ENCODE measurements at places on chromosomes 5 and 9.
A peak's percentile ranks its signal among the peaks of the same experiment; 100 is the strongest.

GRCh38 chr5:33675958-33676464, 215.8 kb downstream of the ADAMTS12 start:
- DNase-seq, result no peak

- DNase-seq, result peak; percentile 9
Observed at GRCh38 chr9:14349146-14349446, 35.2 kb upstream of the NFIB start.

- no peak for DNase-seq
Observed at GRCh38 chr5:55852503-55852902, 1.3 kb downstream of the IL31RA start.

DNA sequence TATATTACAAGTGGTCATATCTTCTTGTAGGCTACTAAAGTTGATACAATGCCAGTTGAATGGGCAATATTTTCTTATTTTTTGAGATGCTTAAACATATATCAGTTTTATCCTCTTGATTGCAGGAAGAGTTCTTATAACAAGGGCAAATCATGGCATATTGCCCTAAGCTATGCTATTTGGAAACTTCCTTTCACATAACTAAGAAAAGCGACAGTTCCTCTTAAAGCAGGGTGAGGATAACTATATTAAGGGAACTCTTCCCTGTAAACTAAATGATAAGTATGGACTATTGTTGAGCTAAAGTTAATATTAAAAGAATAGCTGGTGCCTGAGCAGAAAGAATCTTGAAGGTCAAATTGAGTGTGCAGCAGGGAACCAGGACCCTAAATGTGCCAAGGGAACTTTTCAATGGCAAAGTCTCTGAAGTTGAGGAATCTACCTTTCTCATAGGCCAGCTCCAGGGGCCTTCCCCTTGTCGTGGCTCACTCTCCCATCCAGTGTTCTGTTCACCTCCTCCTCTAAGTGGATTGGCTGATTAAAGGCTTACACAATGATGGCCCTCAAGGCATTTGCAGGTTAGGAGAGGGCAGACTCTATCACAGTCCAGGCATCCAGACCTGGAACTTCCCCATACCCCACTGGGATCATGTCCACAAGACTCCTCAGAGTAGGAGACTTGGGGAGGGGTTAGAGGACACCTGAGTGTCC, 26.8 kb downstream of the FYB1 start:
- no peak for DNase-seq

DNA sequence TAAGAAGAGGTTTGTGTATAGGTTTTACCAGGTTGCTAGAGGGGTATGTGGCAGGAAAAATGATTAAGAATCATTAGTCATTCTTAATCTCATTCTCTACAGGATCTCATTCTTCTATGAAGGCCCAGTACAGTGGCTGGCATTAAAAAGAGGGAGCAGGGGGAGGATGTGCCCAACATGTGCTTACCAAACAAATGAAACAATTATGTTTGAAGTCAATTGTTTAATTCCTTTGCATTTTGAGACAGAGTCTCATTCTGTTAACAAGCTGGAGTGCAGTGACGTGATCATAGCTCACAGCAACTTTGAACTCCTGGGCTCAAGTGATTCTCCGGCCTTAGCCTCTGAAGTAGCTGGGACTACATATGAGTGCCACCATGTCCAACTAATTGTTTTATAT, 23.0 kb downstream of the FNIP1 start:
- DNase-seq, result no peak

- no peak for DNase-seq
Observed at GRCh38 chr5:124888050-124888506, 141.6 kb upstream of the ZNF608 start.
